OCI-M1 (cell line): ENCODE measurements at places on chromosomes 7 and 10.

DNA sequence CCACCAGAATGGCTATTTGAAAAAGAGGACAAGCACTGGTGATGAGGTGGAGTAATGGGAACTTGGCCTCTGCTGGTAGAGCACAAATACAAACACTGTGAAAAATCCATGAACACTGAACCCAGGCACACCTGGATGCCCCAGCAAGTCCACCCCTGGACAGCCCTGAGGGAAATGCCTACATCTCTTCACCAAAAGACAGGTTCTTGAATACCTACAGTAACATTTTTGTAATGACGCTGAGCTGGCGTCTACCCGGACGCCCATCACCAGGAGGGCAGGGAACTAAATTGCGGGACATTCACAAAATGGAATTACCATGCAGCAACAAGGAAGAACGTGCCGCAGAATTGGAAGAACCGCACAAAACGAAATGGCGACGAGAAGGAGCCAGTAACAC lies 70.5 kb downstream of the GNA12 start:
- no peak for DNase-seq

GRCh38 chr10:65194126-65194525 lies 1672.9 kb downstream of the REEP3 start:
- no peak for DNase-seq

DNA sequence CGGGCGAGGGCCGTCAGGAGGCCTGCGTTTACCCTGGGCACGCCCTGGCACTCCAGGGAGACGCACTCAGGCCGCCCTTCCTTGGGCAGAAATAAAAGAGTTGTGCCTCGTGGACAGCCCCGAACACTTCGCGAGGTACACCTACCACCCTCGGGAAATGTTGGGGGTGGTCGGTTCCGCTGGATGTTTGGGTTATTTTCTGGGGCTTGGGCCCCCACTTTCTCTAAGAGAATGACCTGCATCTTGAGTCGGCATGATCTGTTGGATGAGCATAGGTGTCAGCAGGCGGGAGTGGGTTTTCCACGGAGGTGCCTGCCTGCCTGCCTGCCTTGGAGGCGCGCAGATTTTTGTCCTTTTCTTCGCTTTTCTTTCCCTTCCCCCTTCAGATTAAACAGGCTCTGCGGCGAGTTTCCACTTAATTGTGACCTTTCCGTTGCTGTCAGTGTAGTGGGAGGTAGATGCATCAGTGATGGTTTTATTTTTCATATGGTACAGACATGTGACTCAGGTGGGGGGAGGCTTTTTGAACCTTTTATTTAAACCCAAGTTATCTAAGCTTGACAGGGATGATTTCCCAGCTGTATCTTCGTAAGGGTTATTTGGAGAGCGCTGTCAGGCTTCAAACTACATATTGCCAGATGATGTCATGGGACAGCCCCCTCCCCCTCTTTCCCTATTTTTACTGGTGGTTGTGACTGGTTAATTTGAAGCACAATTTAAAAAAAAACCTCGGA lies 661 bp downstream of the HECTD2 start:
- no peak for DNase-seq

- no peak for DNase-seq
These were observed 13.1 kb downstream of the FZD9 start for GRCh38 chr7:73446682-73447081.

- no peak for DNase-seq
These were observed 161.4 kb downstream of the ARID5B start for GRCh38 chr10:62062752-62063512.

DNA sequence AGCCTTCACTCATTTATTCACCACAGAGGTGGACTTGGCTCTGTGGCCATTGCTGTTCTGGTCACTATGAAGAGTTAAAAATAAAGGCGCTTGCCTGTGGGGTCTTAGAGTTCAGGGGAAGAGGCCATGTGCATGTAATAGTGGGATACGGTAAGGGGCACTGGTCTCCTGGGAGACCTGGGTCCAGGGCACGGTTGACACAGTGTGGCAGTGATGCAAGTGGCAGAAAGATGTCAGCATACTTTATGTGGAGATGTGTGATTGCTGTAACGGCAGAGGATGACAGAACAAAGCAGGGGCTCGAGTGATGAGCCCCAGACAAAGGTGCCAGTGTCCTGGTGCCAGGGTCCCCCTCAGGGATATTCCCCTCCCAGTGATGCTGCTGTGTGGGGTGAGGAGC lies 8.6 kb downstream of the ZSCAN25 start:
- no peak for DNase-seq

- DNase-seq = no peak
These were observed 45.7 kb downstream of the VAX1 start for GRCh38 chr10:117092386-117092785.

- no peak for DNase-seq
These were observed 99.4 kb downstream of the EBF3 start for GRCh38 chr10:129864601-129865126.

DNA sequence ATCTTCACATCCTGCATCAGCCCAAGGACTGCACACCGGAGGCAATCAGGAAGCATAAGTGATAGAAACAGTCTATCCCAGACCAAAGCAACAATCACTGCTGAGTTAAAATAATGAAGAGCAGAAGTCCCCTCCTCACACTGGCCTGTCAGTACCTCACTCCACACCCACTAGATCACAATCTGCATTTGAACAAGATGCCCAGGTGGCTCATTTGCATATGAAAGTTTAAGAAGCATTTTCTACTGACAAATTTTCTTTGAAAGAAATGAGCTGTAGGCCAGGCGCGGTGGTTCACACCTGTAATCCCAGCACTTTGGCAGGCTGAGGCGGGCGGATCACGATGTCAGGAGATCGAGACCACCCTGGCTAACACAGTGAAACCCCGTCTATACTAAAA lies 77.4 kb downstream of the CUL2 start:
- DNase-seq = no peak

DNA sequence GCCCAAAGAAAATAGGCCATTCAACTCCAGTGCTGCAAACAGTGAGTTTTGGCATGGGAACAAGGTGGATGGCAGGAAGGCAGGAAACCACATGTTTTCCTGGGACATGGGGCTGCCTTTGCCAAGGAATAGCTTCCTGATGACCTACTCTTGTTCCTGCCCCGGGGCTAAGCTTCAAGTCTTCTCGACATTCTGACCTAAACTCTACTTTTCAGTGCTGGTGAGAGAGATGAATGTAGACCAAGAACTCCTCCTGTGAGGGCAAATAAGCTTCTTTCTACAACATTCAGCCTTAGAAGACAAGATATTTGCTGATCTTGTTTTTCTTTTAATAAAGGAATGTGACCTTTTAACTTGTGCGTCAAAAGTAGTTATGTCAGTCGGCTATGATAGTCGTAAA lies 199.0 kb downstream of the GPR37 start:
- DNase-seq = no peak

DNA sequence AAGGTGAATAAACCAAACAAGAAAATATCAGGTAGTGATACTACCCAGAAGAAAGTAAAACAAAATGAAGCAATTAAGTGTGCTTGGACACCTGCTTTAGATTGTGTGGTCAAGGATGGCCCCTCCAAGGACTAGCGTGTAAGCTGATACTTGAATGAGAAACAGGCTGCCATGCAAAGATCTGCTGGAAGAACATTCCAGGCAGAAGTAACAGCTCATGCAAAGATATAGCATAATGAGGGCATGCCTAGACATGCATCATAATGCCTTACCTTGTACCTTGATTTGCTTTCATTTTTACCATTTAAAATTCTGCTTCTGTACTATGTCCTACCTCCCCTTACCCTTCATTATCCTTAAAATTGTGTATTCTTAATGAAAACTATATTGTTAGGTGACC lies 74.8 kb upstream of the HDAC9 start:
- no peak for DNase-seq

- no peak for DNase-seq
These were observed 54.9 kb downstream of the LRGUK start for GRCh38 chr7:134182078-134182477.

- no peak for DNase-seq
These were observed 41.8 kb downstream of the KLHDC10 start for GRCh38 chr7:130112093-130112492.

DNA sequence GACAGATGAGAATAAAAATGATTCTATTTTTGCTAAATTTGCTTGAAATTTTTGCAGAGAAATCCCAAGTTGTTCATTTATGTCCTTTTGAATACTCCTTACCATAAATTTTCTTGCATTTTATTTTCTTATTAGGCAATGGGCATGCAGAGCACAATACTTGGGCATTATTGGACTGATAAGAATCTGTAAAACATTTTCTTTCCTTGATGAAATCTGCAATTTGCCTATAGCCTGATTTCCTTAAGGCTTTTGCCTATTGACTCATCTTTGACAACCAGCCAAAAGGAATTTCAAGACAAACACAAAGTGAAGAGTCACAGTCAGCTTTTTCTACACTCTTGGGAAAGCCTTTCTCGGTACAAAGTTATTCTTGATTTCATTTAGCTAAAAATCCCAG lies 30.5 kb upstream of the GNAT3 start:
- no peak for DNase-seq

GRCh38 chr10:96513305-96513697 lies 425 bp downstream of the TLL2 start:
- no peak for DNase-seq

DNA sequence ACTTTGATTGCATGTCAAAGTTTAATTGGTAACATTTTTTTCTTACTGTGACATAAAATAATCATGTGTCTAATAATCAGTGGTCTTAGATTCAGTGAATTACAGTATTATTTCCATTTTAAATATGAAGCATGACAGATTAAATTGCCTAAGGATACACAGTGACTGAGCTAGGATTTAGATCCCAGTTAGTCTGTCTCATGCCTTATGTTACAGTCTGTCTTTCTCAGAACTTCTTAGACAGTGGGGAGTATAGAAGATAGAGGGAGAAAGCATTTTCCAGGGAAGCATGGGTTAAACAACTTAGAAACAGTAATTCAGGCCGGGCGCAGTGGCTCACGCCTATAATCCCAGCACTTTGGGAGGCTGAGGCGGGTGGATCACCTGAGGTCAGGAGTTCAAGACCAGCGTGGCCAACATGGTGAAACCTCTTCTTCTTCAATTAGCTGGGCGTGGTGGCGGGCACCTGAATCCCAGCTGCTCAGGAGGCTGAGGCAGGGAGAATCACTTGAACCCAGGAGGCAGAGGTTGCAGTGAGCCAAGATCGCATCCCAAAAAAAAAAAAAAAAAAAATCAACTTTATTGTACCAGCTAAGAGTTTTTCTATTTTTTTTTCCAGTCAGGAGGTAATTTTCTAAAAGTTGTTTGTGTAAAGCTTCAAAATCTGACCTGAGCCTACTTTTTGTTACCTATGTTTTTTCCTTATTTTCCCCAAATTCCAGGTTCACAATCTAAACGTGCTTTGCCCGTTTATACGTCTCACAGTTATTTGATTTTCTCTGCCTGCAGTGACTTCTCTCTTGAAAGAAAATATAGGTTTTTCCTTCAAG lies 3.3 kb downstream of the CASD1 start:
- DNase-seq = no peak

DNA sequence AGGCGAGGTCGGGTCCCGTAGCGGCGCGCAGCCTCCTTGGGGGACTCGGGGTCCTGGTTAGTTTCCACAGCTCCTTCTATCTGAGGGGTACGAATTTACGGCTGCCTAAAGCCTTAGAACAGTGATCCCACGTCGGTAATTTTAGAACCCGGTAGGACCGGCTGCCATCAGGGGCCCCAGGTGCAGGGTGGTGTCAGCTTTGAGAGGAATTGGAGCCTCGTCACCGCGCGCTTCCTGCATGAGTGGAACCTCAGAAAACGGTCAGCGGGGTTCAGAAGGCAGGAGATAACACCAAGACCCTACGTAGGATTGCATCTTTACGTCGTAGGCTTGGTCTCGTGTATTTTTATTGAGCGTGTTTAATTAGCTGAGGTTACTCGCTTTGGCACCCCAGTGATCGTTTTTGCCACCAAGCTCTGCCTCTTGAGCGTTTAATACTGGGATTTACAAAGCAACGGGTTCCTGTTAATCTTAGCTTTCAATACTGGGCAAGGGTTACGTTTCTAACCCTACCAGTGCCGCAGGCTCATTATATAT lies 443 bp downstream of the RNF32 start:
- peak; percentile 57 for DNase-seq

DNA sequence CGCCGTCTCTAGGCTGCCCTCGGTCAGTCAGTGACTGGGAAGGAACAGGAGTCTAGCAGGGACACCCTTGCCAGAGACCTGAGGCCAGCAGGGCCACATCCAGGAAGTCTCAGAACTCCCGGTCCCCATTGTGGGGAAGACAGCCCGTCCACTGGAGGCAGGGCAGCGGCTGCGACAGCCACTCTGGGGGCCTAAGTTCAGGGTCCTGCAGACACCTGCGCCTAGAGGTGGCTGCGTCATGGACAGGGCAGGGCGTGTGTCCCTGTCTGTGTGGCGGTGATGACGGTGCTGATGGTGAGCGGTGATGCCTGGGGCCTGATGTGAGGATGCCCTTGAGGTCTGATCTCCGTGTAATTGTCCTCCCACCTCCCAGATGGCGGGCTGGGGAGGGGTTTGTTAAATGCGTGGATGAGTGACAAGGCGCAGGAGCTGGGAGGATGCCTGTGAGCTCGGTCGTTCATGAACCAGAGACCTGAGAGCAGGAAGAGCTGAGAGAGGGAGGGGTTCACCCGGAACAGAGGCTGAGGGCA lies 537.9 kb upstream of the FOXK1 start:
- DNase-seq = no peak

DNA sequence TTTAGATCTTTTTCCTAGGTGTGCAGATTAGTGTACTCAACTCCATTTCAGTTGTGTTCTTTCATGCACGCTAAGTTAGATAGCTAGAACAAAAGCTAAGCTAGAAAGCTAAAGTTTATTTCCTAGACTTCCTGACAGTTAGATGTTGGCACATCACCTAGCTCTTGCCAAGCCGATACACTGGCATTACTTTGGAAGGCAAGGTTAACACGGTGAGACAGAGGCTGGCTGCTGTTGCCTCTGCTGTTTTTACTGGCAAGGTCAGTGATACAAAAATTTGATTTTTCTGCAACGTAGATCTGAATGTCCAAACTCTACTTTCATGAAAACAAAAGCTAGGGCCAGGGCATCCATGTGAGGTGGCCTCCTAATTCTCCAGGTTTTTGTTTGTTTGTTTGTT lies 203.4 kb downstream of the IMMP2L start:
- no peak for DNase-seq

DNA sequence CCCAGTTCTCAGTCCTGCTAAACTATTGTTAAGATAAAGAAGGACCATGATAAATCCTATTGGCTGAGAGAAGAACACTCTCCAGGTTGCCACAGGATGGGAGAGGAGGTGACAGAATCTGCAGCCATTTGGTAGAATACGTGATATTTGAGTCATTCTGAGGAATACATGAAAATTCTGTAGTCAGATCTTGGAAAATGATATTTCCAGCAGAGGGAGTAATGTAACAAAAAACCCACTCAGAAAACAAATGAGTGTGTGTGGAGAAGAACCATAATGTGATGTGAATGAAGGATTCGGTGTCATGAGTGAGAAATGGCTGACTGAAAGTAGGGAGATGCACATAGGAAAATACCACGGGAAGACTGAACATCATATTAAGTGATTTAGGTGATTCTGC lies 128.5 kb upstream of the PFKP start:
- DNase-seq = no peak

DNA sequence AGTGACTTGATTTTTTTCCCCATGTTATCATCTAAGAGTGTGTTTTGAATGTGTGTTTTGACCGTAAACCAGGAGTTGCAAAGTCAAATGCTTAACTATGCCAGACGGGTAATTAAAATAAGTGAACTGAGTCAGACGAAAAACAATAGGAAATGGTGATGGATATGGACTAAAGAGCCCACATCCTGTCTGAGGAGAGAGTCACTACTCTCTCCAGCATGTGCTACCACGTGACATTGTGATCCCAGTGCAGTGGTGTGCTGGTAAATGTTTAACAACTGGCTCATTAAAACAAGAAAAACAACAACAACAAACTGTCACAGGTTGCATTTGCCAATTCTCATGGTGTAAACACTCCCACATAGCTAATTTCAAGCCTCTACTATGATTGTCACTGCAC lies 164.3 kb downstream of the SUGCT start:
- DNase-seq = no peak
